Mesothelial cell of epicardium (in vitro differentiated cells): ENCODE measurements at places on chromosomes 2 and 18. TPM values are rescaled to one million over a fixed set of nuclear protein-coding genes. Genes with fewer than 3 reads are reported as not detected.

DNA sequence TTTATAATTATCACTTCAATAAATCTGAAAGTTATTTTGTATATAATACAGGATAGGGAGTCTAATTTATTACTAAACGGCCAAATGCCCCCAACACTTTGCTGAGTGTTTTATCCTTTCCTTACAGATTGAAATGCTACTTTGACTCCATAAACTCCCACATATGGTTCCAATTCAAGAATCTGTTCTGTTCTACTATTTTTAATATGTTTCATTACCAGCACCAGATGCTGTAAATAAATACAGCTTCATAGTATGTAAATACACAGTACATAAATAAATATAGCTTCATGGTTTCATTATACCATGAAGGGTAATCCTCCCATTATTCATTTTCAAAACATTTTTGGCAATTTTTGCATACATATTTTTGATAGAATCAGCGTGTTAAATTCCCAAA, 34.0 kb upstream of the MREG start:
- H3K4me1 ChIP-seq = no peaks in the 10 kb centered on the region
- H3K27ac ChIP-seq = no peak overlapping the region
- DNase-seq = no peak

GRCh38 chr18:44409071-44409470, 271.6 kb upstream of the SETBP1 start:
- no peaks in the 10 kb centered on the region for H3K27me3 ChIP-seq
- H3K4me3 ChIP-seq = no peak overlapping the region
- no peak for DNase-seq
- no peak overlapping the region for H3K27ac ChIP-seq
- peaks cover 14% of the 10 kb centered on the region for H3K4me1 ChIP-seq
- H3K36me3 ChIP-seq = peaks cover 7% of the 10 kb centered on the region

GRCh38 chr2:100291152-100291970, 30.9 kb downstream of the LONRF2 start:
- H3K36me3 ChIP-seq = peaks cover 24% of the 10 kb centered on the region
- peaks cover 2% of the 10 kb centered on the region for H3K4me1 ChIP-seq
- no peak overlapping the region for H3K4me3 ChIP-seq
- DNase-seq = peak; percentile 60
- H3K27ac ChIP-seq = no peak overlapping the region

GRCh38 chr2:206354129-206354528, 79.7 kb downstream of the ZDBF2 start:
- H3K4me1 ChIP-seq = no peaks in the 10 kb centered on the region
- H3K27ac ChIP-seq = no peak overlapping the region
- DNase-seq = no peak
- no peaks in the 10 kb centered on the region for H3K36me3 ChIP-seq

DNA sequence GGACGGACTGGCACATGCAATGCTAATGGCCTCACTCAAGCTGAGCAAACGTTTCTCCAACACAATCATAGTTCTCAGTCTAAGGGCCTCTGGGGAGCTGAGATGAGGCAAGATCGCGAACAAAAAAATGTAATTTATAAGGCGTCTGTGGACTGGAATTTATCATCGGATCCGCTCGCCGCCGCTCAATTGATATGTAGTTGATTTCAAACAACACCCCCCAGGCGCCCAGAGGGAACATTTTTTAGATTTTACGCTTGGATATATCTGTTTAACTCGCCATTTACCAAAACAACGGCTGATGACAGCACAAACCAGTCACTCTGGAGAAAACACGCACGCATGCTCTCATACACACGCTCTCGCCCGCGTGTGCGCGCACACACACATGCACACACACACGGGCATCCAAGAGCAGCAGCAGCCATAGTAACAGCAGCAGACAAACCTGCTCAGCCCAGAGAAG, 335.8 kb downstream of the SMAD2 start:
- no peak overlapping the region for H3K4me3 ChIP-seq
- H3K4me1 ChIP-seq = peaks cover 3% of the 10 kb centered on the region
- peaks cover 1% of the 10 kb centered on the region for H3K36me3 ChIP-seq

- H3K27ac ChIP-seq = no peak overlapping the region
- H3K4me3 ChIP-seq = no peak overlapping the region
- H3K36me3 ChIP-seq = no peaks in the 10 kb centered on the region
- no peaks in the 10 kb centered on the region for H3K27me3 ChIP-seq
- DNase-seq = no peak
- peaks cover 21% of the 10 kb centered on the region for H3K4me1 ChIP-seq
Measured at GRCh38 chr2:147364597-147364996, 480.2 kb upstream of the ACVR2A start.

- no peak for DNase-seq
- H3K27me3 ChIP-seq = no peaks in the 10 kb centered on the region
- no peaks in the 10 kb centered on the region for H3K36me3 ChIP-seq
- no peak overlapping the region for H3K27ac ChIP-seq
- no peak overlapping the region for H3K4me3 ChIP-seq
Measured at GRCh38 chr18:29309366-29309765, 1132.4 kb upstream of the CDH2 start.

- no peaks in the 10 kb centered on the region for H3K36me3 ChIP-seq
- H3K27me3 ChIP-seq = no peaks in the 10 kb centered on the region
- no peak overlapping the region for H3K27ac ChIP-seq
- DNase-seq = no peak
Measured at GRCh38 chr18:12767580-12768155, 64.8 kb downstream of the PSMG2 start.

GRCh38 chr18:11308499-11308898, 159.1 kb upstream of the PIEZO2 start:
- no peaks in the 10 kb centered on the region for H3K36me3 ChIP-seq
- H3K27me3 ChIP-seq = no peaks in the 10 kb centered on the region
- H3K4me3 ChIP-seq = no peak overlapping the region
- H3K27ac ChIP-seq = no peak overlapping the region

GRCh38 chr2:202376460-202377206, 506 bp downstream of the BMPR2 start:
- peaks cover 5% of the 10 kb centered on the region for H3K36me3 ChIP-seq
- peak; percentile 69 for DNase-seq
- peaks cover 40% of the 10 kb centered on the region for H3K4me1 ChIP-seq
- peak overlapping the region; percentile 100 for H3K4me3 ChIP-seq

DNA sequence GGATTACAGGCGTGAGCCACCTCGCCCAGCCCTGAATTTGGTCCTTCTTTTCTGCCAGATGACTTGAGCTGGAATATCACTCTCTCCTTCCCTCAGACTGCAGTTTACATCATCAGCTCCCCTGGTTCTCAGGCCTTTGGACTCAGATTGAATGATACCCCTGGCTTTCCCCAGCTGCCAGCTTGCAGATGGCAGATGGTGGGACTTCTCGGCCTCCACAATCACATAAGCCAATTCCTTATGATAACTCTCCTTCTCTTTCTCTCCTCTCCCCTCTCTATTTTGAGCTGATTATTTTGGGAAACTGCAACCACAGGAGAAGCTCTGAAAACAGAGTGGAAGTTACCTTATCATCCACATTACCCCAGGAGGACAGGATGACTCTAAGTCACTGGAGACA, 33.4 kb upstream of the ATP8B1 start:
- H3K27me3 ChIP-seq = no peaks in the 10 kb centered on the region
- H3K4me1 ChIP-seq = no peaks in the 10 kb centered on the region
- no peak overlapping the region for H3K4me3 ChIP-seq
- H3K36me3 ChIP-seq = no peaks in the 10 kb centered on the region

DNA sequence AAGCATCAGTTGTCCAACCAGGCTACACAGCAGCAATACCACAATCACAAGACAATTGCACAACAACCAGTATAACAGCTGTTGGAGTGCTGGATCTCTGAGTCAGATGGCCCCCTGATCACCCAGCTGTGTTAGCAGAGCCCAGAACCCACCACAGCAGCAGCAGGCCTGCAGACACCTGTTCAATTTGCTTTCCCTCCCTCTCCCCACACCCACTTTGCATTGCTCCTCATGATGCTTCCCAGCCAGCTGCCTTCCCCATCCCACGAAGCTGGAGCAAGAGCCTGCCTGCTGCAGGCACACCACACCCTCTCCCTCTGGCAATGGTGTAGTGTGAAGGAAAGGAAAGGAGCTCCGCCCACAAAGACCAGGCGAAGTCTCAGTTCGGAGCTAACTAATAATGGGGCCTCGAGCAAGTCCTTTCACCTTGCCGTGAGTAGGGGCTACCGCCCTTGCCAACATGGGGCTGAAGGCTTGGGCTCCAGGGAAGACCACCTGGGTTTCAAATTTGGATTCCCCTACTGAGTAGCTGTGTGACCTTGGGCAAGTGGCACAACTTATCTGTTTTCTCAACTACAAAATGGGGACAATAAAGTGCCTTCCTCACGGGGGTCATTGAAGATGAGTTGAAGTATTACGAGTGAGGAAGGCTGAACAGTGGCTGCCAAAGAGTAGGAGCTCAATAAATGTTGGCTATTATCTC, 19.4 kb upstream of the ZBTB7C start:
- H3K27me3 ChIP-seq = peaks cover 66% of the 10 kb centered on the region
- H3K4me3 ChIP-seq = no peak overlapping the region
- H3K4me1 ChIP-seq = no peaks in the 10 kb centered on the region
- no peak overlapping the region for H3K27ac ChIP-seq
- H3K36me3 ChIP-seq = no peaks in the 10 kb centered on the region

GRCh38 chr18:46478796-46479195, 178.2 kb downstream of the LOXHD1 start:
- no peak for DNase-seq
- no peaks in the 10 kb centered on the region for H3K36me3 ChIP-seq
- H3K4me3 ChIP-seq = no peak overlapping the region
- peaks cover 37% of the 10 kb centered on the region for H3K27me3 ChIP-seq
- no peak overlapping the region for H3K27ac ChIP-seq
- H3K4me1 ChIP-seq = peaks cover 8% of the 10 kb centered on the region

- peaks cover 48% of the 10 kb centered on the region for H3K27me3 ChIP-seq
- no peak overlapping the region for H3K27ac ChIP-seq
- no peak overlapping the region for H3K4me3 ChIP-seq
- peaks cover 4% of the 10 kb centered on the region for H3K4me1 ChIP-seq
- DNase-seq = no peak
Measured at GRCh38 chr2:110858135-110858725, 125.9 kb downstream of the ACOXL start.

GRCh38 chr2:23457990-23458682, 73.2 kb downstream of the KLHL29 start:
- H3K4me1 ChIP-seq = peaks cover 19% of the 10 kb centered on the region
- no peak overlapping the region for H3K27ac ChIP-seq
- DNase-seq = no peak
- H3K4me3 ChIP-seq = no peak overlapping the region

GRCh38 chr2:3344897-3345296, 32.7 kb downstream of the EIPR1 start:
- peaks cover 18% of the 10 kb centered on the region for H3K36me3 ChIP-seq
- H3K4me3 ChIP-seq = no peak overlapping the region

- no peak for DNase-seq
- no peaks in the 10 kb centered on the region for H3K27me3 ChIP-seq
- no peak overlapping the region for H3K4me3 ChIP-seq
- peaks cover 36% of the 10 kb centered on the region for H3K4me1 ChIP-seq
- peaks cover 16% of the 10 kb centered on the region for H3K36me3 ChIP-seq
Measured at GRCh38 chr2:111168528-111169239, 48.0 kb downstream of the BCL2L11 start.

GRCh38 chr18:23877371-23877770, 137.2 kb upstream of the TTC39C start:
- peaks cover 31% of the 10 kb centered on the region for H3K4me1 ChIP-seq
- no peak for DNase-seq
- no peak overlapping the region for H3K4me3 ChIP-seq
- no peak overlapping the region for H3K27ac ChIP-seq
- H3K36me3 ChIP-seq = no peaks in the 10 kb centered on the region
- H3K27me3 ChIP-seq = peaks cover 7% of the 10 kb centered on the region

The C2orf72 gene
- 0.76 to 0.78 TPM (median 0.77 TPM) in 3 replicates for total RNA-seq

The ATOH8 gene
- 12.6 to 13.8 TPM (median 12.7 TPM) in 3 replicates for total RNA-seq

The ALPP gene
- total RNA-seq = not detected in 3 replicates

The PSMA8 gene
- 0.22 TPM in 1 of 3 replicates, not detected in the others for total RNA-seq

The CROCC2 gene
- 0.16 to 0.32 TPM (median 0.16 TPM) in 3 replicates for total RNA-seq

The NETO1 gene
- not detected in 3 replicates for total RNA-seq

The DYNC2LI1 gene
- 29.2 to 31.0 TPM (median 30.7 TPM) in 3 replicates for total RNA-seq

The C2orf66 gene
- 0.18 to 0.44 TPM (median 0.27 TPM) in 3 replicates for total RNA-seq

The NDUFS1 gene
- total RNA-seq = 59.6 to 62.5 TPM (median 61.5 TPM) in 3 replicates

The ZBTB7C gene
- total RNA-seq = 7.0 to 9.1 TPM (median 7.4 TPM) in 3 replicates

The TAF1B gene
- 28.2 to 33.1 TPM (median 28.9 TPM) in 3 replicates for total RNA-seq

The DSG1 gene
- 0.07 to 0.18 TPM (median 0.09 TPM) in 3 replicates for total RNA-seq
